ENCODE measurements at places on chromosomes 3 and 15.

- no peak for DNase-seq
These were observed 549.6 kb upstream of the CCDC54 start for GRCh38 chr3:106827515-106828213.

- DNase-seq = no peak
These were observed 32.0 kb upstream of the SEMA6D start for GRCh38 chr15:47685141-47685870.

- DNase-seq = no peak
These were observed 68.2 kb upstream of the ADAMTSL3 start for GRCh38 chr15:83585601-83586335.

DNA sequence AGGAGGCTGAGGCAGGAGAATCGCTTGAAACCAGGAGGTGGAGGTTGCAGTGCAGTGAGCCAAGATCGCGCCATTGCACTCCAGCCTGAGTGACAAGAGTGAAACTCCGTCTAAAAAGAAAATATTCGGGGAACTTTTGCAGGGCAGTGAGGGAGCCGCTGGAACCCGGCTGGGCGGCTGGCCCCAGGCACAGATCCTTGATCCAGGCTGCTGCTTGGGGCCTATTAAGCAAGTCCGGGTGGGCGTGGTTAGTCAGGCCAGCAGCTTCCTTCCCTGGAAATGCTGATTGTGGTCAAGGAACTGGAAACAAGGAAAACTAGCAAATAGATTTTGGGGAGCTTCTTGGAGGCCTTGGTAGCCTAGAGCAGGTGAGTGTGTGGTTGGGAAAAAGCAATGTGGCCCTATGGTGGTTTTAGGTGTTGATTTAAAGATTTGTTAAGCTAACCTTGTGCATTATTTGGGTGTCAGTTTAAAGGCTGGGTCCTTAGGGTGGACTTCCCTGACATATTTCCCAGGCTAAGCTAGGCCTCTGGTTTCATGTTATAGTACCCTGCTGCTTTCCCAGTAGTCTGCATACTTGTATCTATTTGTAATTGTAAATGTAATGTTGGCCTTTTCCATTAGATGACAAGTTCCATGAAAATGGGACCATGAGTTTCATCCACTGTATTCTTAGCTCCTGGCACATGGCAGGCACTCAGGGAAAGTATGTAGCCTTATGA lies 17.7 kb upstream of the SNX22 start:
- no peak for DNase-seq

DNA sequence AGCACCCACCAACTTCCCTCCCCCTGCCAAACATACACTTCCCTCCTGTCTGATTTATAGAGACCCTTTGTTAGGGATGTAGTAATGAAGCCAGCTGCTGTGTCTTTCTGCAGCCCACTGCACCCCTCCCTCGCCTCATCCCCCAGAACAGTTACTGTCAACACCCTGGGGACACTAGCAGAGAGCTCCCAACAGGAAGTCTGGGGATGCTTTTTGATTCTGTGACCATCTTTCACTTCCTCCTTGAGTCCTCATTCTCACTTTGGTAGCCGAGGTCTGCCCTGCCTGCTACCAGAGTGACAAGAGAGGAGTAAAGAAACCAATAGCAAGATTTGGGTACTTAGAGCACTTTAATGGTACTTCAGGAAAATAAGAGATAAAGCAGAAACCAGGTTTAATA lies 201.6 kb downstream of the SATB1 start:
- no peak for DNase-seq

All from CD4-positive, alpha-beta T cell treated with Interleukin-21 for 1 hour (primary cell).